CD8-positive, alpha-beta T cell (primary cell): ENCODE measurements at places on chromosomes 4 and X. TPM values are rescaled to one million over a fixed set of nuclear protein-coding genes. Genes with fewer than 3 reads are reported as not detected.
A peak's percentile ranks its signal among the peaks of the same experiment; 100 is the strongest.

GRCh38 chr4:53601251-53601764 lies 10.0 kb upstream of the LNX1 start:
- no peak for DNase-seq

- no peak for DNase-seq
These were observed 43.0 kb downstream of the LAS1L start for GRCh38 chrX:65491620-65492019.

DNA sequence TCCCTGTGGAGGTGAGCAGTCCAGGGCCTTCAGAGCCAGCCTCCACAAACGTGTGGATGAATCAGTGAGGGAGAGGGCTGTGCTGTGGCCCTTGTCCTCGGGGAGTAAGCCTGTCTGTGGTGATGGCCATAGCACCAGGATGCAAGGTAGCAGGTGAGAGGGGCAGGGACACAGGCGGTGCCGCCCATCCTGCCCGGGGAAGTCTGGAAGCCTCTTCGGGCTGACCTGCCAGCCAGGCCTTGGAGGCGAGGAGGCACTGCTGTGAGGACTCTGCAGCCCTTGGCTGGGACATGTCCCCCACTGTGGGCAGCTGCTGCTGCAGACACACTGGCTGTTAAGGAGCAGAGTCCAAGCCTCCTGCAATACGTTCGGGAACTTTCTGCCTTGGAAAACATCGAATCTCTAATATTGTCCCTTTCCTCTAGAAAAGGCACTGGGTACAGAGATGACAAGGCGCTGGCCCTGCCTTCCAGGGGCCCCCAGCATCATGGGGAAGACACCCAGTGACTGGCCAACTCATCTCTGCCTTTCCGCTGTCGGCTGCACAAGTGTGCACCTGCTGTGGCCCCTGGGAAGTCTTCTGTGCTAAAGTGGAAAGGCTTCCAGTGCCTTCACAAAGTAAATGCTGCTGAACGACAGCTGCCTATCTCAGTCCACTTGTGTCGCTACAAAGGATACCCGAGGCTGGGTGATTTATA lies 101.4 kb downstream of the ADRA2C start:
- DNase-seq, result no peak

DNA sequence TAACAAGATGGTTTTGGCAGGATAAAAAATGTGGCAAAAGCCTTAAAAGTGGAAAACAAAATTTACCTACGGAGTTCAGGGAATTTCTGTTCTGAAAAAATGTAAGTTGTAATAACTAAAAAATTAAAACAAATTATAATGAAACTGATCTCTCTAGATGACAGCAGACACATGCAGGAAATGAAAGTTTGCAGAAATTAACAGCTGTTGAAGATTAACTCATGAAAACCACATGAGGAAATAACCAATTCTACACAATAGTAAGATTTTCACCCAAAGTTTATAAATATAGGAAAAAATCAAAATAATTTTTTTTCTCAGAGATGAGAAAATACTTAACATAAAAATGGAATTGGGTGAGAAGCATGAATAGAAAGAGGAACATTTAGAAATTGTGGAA lies 47.5 kb upstream of the UGT2B15 start:
- DNase-seq, result no peak

DNA sequence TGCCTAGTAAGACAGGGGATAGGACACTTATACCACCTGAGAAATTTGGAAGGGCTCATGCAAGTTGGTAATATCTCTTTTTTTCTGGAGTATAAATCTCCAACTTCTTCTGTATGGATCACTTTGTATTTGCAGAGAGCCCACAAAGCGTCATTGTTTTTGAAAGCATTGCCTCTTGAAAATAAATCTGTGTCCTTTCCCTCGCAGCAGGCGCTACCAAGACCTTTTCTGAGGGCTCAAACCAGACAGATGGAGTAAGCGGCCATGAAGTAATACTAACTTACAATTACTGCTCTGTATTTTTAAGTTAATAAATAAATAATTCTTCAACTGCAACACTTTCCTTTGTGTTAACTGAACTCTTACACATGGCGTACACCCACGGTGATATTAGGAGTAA lies 56.0 kb upstream of the FBXW7 start:
- DNase-seq, result no peak

GRCh38 chr4:78004270-78004669 lies 52.9 kb upstream of the FRAS1 start:
- no peak for DNase-seq

DNA sequence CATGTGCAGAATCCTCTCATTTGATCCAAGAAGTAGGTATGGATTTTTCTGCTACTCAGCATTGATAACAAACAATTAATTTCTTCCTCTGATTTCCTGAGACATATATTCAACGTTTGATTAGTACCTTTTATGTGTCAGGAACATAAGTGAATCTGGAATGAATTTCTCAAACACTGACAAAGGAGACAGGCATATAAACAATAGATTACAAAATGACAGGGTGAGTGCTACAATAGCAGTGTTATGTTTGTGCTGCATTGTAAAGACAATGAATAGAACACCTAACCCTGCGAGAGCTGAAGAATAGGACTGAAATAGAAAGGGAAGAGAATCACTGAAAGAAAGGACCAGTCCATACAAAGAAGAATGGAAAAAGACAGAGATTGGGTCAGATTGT lies 52.9 kb downstream of the ARHGAP24 start:
- DNase-seq, result no peak

- no peak for DNase-seq
These were observed 502.5 kb downstream of the GRXCR1 start for GRCh38 chr4:43394976-43395375.

DNA sequence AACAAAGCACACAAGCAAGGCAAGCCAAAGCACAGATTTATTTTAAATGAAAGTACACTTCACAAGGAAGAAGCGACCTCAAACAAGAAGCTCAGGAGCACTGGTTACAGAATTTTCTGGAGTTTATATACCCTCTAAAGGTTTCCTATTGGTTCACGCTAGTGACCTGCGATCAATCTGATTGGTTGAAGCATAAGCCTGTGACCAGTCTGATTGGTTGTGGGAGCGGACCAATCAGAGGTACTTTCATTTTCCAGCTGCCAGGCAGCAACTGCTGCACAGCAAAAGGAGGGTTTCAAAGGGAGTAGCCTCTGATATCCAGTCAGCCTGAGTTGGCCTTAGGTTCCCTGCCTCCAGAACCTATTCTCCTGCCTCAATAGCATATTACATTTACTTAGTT lies 4.6 kb upstream of the AREG start:
- DNase-seq, result no peak

- peak; percentile 10 for DNase-seq
These were observed 104.6 kb downstream of the DTHD1 start for GRCh38 chr4:36385951-36386571.

- DNase-seq, result no peak
These were observed 169.0 kb downstream of the CORIN start for GRCh38 chr4:47668810-47669408.

GRCh38 chr4:4719436-4719835 lies 140.0 kb upstream of the MSX1 start:
- DNase-seq, result no peak

DNA sequence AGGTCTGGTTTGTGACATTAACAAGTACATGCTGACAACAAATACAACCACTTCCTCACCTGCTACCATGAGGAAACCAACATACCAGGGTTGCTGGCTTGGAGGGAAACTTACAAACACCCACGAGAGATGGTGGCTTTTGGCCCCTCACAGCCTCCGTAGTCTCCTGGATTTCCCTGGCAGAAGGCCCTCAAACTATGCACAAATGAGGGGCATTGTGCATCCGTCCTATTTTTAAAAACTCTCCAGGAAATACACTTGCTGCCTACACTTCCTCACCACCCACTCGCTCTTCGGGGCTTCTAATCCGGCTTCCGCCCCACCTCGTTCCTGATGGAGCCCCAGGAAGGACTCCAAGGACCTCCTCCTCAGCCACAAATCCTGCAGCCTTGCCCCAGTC lies 355.0 kb upstream of the GATB start:
- no peak for DNase-seq

GRCh38 chr4:73421708-73422457 lies 14.1 kb upstream of the AFP start:
- no peak for DNase-seq

DNA sequence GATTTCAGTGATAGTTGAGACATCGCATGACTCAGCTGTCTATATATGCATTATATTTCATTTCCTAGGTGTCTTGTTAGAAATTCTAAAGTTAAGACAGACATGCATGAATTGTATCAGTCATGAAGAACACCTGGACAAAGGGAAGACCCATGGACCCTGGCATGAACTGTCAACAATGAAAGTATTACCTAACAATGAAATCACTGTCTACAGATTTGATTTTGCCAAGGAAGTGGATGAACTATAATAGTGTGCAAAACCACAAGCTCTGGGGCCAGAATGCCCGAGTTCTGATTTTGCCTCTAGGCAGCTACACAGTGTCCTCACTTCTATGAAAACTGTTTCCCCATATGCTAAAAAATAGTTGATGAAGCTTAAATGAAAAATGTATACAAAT lies 386.1 kb downstream of the NLGN4X start:
- DNase-seq, result no peak

GRCh38 chr4:120672558-120673147 lies 249.9 kb downstream of the PRDM5 start:
- no peak for DNase-seq

- no peak for DNase-seq
These were observed 8.8 kb downstream of the INTU start for GRCh38 chr4:127641524-127641923.

GRCh38 chr4:121698236-121698671 lies 1.5 kb upstream of the ANXA5 start:
- DNase-seq, result no peak

GRCh38 chr4:16890651-16891050 lies 7.8 kb downstream of the LDB2 start:
- peak; percentile 50 for DNase-seq

DNA sequence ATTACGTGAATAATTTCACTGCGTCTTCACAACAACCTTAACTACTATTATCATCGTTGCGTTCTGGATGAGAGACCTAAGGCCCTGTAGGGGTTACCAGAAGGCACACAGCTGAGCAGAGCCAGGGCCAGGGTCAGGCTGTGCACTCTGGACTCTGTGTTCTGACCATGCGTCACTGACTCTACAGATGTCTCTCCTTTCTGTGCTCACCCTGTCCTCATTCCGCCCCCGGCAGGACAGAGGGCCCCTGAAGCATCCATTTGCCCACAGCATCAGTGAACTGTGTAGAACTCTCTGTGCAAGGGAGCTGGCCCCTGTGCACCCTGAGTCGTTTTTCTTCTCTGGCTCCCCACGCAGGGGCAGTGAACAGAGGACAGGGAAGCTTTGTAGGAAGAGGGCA lies 21.3 kb downstream of the GPKOW start:
- DNase-seq, result no peak

GRCh38 chr4:48906206-48907173 lies at the start of gene OCIAD2:
Gene OCIAD2 (minus strand): TSS chr4:48906774. CDS start chr4:48904549, 2,225 bp downstream.
- peak; percentile 83 for DNase-seq

DNA sequence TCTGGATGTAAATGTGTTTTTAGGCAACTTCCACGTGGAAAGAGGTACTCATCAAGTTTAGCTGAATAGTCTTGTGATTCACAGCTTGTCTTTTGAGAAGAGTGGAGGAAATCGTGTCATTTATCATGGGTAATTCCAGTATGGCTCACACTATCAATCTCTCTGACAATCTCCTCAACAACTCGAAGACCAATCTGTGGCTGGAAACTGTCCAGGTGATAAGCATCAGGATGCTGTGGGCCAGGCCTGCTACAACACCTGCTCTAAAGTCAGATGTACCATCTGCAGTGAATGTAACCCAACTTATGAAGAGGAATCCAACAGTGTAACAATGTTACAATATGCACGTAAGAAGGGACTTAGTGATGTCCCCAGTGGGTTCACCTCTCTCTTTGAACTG lies 132.1 kb upstream of the GK2 start:
- no peak for DNase-seq

GRCh38 chr4:7324651-7325121 lies 110.0 kb downstream of the PSAPL1 start:
- DNase-seq, result peak; percentile 34

GRCh38 chr4:5785806-5786680 lies 75.0 kb downstream of the EVC start:
- no peak for DNase-seq

GRCh38 chrX:1466971-1467561 lies 14.4 kb upstream of the ASMTL start:
- peak; percentile 25 for DNase-seq

GRCh38 chr4:152363086-152363485 lies 172.8 kb downstream of the FBXW7 start:
- DNase-seq, result no peak

DNA sequence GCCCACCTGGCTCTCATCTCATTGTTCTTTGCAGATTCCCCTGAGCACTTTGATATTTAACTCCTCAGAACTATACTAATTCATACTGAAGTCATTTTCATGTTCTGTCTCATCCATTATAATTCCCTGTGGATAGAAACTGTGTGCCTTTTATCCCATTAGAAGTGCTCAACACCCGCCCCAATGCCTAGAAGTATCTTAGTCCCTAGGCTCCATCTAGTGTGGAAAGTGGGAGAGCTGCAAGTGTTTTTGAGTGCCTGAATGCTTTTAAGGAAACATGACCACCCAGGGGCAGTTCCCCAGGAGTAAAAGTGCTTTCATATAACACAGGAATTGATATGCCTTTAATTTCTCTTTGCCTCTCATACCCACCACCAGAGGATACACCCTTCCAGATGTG lies 117.0 kb downstream of the CHRDL1 start:
- no peak for DNase-seq

ZNF711 gene
- 6.7 TPM for total RNA-seq

SERTM2 gene
- not detected for total RNA-seq

ZAR1 gene
- not detected for total RNA-seq

VSIG4 gene
- total RNA-seq, result not detected

NHSL2 gene
- 1.2 TPM for total RNA-seq

CT45A6 gene
- total RNA-seq, result not detected

HOPX gene
- total RNA-seq, result 10.0 TPM

VCX3B gene
- total RNA-seq, result not detected

GEMIN8 gene
- 9.4 TPM for total RNA-seq

FAM193A gene
- total RNA-seq, result 30.2 TPM

RBM46 gene
- not detected for total RNA-seq

PTPN13 gene
- 0.35 TPM for total RNA-seq

SSX1 gene
- total RNA-seq, result not detected

USP17L20 gene
- total RNA-seq, result not detected

SHROOM3 gene
- total RNA-seq, result not detected
